Stimulated activated CD4-positive, alpha-beta T cell treated with anti-CD3 and anti-CD28 coated beads, Interleukin-1b, Interleukin-23, amount 100 ng/mL, for 1 hour (primary cell): ENCODE measurements at places on chromosomes 1 and 21.

DNA sequence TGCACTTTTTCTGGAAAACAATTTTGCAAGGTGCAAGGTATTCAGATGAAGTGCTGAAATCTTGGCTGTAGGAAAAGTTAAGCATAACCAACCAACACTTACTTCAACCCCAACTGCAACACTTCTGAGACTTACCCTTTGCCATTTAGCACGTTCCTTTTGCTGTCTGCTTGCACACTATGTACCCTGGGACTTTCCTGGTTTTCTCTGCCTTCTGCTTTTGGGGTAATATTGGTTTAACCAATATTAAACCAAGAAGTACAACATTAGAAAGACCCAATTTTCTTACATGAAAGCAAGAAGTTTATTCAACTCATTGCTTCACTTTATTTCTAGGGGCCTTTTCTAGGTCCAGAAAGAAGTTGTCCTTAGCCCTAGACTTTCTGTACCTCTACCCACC, 193.0 kb downstream of the HLX start:
- no peak for DNase-seq

- no peak for DNase-seq
Observed at GRCh38 chr1:74637296-74637695, 36.3 kb downstream of the ERICH3 start.

- DNase-seq: no peak
Observed at GRCh38 chr1:47608296-47608875, 170.5 kb downstream of the FOXD2 start.

GRCh38 chr1:60423146-60423780, 349.7 kb upstream of the C1orf87 start:
- DNase-seq: no peak

DNA sequence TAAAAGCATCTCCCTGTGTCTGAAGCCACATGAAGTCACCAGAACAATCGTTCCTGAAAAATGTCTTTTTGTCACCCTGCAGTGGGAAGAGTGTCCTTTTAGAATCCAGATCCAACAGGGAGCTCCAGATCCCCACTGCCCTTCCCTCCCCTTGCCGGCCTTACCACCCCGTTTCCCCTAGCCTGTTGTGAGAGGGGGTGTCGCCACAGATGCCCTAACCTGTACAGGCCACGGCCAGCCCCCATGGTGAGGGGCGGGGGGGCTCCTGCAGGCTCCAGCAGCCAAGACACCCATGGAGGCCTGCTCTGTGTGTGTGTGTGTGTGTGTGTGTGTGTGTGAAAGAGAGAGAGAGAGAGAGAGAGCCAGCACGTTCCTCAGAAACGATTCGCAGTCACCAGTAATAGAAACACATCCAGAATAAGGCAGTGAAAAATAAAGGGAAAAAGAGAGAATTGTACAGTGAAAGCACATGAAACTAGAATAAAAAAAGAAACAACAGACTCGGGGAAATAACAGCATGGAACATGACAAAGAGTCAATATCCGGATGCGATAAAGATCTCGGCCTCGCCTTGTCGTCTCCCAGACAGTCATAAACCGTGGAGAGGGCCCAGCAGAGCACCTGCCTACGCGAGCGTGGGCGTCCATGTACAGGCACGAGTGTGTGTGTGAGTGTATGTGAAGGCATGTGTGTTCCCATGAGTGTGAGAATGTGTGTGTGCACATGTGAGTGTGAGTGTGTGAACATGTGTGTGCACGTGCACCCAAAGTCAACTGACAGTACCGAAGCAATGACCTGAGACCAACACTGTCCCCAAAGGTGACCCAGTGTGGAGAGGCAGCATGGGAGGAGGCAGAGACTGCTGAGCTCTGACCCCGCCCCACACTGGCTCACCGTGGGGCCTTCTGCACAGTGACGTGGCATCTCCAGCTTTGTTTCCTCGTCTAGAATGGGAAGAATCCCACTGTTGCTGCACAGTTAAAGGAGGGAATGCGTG, 303.8 kb downstream of the NPHP4 start:
- no peak for DNase-seq

DNA sequence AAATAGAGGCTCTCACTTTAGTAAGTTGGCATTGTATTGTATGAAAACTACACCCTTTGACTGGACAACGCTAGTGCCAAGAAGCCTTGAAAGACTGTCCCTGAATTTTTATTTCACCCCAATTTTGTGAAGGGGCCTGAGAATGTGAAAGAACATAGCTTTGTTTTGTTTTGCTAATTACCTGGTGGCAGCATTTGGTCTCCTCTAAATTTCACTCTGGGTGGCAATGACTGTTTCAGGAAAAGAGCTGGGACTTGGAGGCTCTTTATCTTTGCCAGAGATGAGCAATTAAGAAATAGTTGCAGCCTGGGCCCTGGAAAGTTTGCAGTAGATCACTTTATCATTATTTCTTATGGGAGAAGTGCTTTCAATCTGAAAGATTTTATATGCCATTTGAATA, 117.6 kb downstream of the KCNK2 start:
- no peak for DNase-seq

DNA sequence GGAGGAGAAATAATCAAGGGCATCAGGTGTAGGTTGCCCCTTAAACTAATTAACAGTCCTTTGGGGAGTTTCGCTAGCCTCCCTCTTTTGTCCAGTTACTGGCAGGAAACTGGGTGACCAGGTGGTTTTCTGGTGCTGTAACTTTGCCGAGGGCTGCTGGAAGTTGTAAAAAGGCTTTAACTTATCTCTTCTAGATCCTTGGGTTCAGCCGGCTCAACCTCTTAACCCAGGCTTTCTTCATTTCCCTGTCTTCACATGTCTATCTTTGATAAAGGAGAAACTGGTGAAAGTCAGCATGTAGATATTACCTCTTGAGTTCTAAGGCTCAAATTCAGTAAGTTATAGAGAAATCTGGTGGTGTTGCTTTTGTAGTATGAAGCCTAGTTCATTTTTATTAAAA, 289.7 kb upstream of the NRIP1 start:
- no peak for DNase-seq

GRCh38 chr1:68791800-68792199, 294.9 kb upstream of the DEPDC1 start:
- DNase-seq: no peak

DNA sequence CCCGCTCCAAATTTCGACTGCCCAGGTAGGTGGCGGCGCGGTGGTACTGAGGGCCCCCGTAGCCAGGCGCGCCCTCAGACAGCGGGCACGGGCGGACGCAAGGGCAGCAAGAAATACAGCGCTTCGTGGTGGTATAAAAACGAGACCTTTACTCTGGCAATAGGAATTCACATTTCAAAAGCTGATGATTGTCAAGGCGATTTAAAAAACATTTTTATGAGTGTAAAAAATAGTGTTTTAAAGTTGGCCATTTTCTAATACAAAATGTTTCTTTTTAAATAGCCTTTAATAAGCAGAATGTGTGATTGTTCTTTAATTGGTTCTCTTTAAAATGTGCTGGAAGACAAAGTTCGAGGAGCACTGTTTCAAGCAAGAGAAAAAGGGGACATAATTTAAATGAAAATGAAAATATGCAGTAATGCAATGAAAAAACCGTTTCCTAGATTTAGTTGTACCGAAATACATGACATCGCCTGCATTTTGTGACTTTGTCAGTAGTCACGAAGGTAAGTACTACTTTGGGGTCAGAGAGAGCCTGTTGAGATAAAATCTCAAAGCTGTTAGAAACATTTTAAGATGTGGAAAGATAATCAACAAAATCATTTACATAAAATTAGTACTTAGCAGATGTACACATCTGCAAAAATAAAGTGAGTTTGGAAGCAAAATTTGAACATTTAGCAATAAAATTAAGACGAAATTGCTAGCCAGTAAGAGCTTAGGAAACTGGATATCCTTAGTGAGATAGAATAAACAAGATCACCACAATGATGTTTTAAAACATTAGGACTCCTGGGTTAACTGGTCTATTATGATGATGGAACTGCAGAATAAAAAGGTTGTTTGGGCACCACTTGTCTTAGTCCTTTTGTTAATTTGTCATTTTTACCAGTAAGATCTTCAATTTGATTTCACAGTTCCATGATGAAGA, 1.1 kb upstream of the PSMG1 start:
- no peak for DNase-seq

DNA sequence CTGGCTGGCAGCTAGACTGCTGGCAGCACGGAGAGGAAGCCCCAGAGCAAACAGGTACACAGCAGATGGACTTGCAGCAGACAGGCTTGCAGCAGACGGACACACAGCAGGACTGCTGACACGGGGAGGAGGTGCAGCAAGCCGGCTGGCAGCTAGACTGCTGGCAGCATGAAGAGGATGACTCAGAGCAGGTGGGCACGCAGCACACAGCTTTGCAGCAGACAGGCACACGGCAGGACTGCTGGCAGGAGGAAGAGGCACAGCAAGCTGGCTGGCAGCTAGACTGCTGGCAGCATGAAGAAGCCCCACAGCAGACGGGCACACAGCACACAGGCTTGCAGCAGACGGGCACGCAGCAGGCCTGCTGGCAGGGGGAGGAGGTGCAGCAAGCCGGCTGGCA, 498 bp downstream of the KRTAP10-2 start:
- DNase-seq: no peak

- DNase-seq: no peak
Observed at GRCh38 chr1:184635347-184635979, 119.2 kb downstream of the EDEM3 start.

DNA sequence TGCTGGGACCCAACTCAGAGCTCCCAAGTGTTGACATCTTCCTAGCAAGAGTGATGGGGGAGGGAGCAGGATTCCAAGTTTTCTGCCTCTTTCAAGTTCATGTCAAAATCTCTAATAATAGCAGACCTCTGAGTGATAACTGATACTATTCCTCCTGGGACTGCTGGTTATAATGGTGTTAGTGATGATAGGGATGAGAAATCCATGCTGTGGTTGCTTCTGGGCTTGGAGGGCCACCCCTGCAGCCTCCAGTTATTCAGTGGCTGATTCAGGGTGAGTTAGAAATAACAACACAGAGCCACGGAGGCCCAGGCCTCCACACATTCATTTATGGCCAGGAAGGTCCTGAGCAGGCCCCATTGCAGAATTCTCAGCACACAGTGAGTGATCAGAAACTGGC, 40.6 kb upstream of the ARTN start:
- DNase-seq: no peak

DNA sequence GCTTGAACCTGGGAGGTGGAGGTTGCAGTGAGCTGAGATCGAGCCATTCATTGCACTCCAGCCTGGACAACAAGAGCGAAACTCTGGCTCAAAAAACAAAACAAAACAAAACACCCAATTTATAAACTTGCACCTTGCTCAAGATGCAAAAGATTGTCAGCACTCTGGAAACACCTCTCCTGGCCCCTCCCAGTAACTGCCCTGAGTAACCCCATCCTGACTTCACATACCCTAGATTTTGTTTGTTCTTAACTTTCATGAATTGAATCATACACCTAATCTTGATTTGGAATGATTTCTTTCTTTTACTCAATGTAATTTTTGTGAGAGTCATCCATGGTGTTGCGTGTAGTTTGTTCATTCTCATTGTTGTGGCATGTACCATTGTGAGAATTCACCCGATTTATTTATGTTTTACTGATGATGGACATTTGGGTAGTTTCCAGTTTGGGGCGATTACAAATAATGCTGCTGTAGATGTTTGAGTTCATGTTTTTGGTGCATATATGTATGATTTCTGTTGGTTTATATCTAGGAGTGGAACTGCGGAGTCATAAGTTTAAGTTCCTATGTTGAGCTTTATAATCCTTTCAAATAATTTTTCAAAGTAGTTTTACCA, 10.4 kb downstream of the NECAP2 start:
- DNase-seq: no peak

GRCh38 chr21:36263797-36264196, 56.2 kb upstream of the MORC3 start:
- no peak for DNase-seq

DNA sequence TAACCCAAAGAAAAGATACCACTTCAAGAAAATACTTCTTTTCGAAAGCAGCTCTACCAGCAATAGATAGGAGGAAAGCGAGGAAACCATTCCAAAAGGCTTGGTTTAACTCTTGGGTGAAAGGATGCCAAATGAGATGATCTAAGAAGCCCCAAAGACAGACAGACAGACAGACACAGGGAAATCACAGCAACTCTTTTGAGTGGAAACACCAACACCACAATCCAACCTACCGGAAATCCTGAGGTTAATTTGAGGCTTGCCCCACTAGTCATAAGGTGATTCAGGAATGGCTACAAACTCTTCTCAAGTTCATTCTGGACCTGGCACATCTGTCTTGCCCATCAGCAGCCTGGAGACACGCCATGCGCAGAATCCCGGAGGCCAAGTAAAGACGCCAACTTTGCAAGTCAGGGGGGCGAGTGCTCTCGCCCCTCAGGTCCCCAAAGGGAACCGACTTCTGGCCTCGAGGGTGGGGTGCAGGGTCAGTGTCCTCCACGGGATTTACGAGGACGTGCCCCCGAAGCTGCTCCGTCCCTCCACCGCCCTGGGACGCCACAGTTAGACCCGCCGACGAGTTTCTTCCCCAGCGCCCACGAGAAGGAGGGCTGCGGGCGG, 778 bp downstream of the EVI5 start:
- DNase-seq: no peak

GRCh38 chr1:37041483-37041882, 7.2 kb upstream of the GRIK3 start:
- no peak for DNase-seq

- DNase-seq: no peak
Observed at GRCh38 chr1:150477733-150478132, 9.5 kb upstream of the TARS2 start.

DNA sequence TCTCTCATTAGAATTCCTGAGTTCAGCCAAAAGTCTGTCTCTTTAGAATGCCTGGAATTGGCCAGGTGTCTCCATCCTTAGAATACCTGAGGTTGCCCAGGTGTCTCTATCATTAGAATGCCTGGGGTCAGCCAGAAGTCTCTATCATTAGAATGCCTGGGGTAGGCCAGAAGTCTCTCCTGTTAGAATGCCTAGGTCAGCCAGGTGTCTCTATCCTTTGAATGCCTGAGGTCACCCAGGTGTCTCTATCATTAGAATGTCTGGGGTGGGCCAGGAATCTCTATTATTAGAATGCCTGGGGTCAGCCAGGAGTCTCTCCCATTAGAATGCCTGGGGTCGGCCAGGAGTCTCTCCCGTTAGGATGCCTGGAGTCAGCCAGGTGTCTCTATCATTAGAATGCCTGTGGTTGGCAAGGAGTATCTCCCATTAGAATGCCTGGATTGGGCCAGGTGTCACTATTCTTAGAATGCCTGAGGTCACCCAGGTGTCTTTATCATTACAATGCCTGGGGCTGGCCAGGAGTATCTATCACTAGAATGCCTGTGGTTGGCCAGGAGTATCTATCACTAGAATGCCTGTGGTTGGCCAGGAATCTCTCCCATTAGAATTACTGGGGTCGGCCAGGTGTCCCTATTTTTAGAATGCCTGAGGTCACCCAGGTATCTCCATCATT, 43.0 kb downstream of the RNF187 start:
- no peak for DNase-seq

GRCh38 chr1:206108635-206109034, 8.6 kb downstream of the AVPR1B start:
- no peak for DNase-seq

GRCh38 chr1:31798433-31799195, 17.2 kb downstream of the SPOCD1 start:
- DNase-seq: no peak

DNA sequence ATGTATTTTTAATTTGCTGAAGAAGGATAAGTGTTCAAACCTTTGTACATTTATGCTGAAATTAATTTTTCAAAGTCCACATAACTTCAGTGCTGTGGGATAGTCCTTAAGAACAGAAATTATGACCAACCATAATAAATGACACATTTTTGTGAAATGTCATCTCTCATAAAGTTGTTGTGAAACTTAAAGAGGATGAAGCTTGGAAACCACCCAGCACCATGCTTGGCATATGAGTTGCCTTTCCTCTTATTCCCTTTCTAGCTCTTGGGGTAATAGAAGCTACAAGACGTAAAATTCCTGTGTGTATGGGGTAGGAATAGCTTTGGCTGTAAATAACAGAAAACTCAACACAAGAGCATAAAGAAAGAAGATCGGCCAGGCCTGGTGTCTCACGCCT, 18.9 kb upstream of the USP24 start:
- no peak for DNase-seq
